ENCODE measurements at places on chromosomes 2 and 18.
A peak's percentile ranks its signal among the peaks of the same experiment; 100 is the strongest.

DNA sequence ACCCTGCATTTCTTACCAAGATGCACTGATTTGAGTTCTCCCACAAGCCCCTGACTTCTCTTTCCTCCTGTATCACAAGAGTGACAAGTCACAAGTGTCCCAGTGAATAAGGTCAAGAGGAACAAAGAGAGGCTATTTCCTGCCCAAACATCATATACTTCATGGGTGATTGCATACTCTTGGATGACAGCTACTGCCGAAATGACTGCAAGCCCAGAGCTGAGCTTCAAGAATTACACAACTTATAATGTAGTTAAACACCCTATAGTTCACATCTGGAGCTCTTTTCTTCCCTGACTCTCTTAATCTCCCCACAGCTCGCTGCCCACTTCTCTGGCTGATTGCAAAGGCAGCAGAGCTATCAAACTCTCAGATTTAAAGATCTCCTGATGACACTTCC is 289.7 kb upstream of the PARD3B start:
- no peak for DNase-seq

- no peak for DNase-seq
Observed at GRCh38 chr18:54946149-54946581, 13.1 kb downstream of the CCDC68 start.

GRCh38 chr2:195709901-195710806 is 53.1 kb downstream of the SLC39A10 start:
- DNase-seq = no peak

- DNase-seq = no peak
Observed at GRCh38 chr2:106358521-106358920, 109.7 kb downstream of the RGPD3 start.

- no peak for DNase-seq
Observed at GRCh38 chr18:54147439-54147838, 77.0 kb downstream of the MBD2 start.

DNA sequence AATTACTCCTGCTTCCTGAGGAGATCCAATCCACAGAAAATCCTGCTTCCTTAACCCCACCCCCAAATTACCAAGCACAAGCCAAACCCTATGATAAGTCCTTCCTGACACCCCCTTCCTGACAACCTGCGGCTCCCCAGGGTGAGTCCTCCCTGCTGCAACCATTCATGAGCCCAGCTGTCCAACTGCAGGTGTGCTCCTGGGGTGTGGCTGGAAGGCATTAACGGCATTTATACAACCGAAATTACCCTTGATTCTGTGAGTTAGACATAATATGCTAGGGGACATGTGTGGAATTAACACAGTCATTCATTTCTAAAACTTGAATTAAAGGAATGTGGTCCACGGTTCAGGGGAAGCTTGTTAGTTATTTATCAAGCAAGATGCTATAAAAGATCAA is 119.0 kb upstream of the ALKAL2 start:
- DNase-seq = no peak

DNA sequence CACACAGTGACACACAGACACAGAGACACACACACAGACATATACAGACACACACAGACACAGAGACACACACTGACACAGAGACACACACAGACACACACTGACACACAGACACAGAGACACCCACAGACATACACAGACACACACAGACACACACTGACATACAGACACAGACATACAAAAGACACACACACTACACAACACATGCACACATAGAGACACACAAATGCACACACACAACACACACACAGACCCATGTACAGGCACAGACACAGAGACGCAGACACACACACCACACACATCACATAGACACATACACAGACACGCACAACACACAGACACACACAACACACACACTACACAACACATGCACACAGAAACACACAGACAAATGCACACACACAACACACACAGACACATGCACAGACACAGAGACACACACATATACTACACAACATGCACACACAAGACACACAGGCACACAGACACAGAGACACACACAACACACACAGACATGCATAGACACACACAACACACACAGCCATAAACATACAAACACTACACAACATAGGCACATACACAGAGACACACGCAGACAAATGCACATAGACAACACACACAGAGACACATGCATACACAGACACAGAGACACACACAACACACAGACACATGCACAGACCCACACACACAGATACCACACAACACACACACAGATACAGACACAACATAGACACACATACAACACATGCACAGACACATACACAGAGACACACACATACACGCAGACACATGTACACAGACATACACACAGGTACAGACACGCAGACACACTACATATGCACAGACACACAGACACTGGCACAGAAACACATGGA is 120.5 kb downstream of the BCL2 start:
- DNase-seq = no peak

DNA sequence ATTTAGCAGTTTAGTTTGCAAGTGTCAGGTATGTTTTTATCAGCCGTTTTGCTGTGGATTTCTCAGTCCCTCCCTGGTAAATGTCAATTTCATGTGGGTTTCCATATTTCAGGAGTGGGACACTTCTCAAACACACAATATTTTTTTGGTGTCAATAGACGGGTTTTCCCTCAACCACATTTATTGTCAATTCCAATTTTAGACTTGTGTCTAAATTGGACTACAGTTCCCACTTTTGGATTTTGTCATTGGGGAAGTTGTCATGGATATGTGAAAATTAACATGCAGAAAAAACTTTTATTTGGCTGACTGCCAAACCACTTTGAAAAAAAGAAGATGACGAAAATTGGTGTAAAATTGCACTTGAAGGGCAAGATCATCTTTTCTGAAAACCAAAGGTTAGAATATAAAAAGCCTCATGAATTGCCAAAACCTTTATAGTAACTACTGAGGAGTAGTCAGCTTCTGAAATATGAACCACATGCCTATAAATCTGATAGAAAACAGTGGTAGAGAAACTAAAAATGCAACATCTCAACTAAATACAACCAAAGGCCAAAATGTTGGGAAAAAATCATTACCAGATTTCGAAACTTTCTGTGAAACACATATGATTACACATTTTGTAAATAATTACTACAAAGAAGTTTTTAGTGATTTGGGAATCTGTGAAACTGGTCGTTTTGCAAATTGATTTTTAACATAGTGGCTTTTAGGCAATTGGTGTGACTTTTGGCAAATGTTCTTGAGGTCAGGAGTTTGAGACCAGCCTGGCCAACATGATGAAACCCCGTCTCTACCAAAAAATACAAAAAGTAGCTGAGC is 106.4 kb downstream of the BCL2L11 start:
- no peak for DNase-seq

GRCh38 chr2:67650291-67651133 is 253.4 kb downstream of the ETAA1 start:
- DNase-seq = peak; percentile 76

GRCh38 chr2:102621630-102622029 is 2.3 kb downstream of the SLC9A2 start:
- DNase-seq = no peak

DNA sequence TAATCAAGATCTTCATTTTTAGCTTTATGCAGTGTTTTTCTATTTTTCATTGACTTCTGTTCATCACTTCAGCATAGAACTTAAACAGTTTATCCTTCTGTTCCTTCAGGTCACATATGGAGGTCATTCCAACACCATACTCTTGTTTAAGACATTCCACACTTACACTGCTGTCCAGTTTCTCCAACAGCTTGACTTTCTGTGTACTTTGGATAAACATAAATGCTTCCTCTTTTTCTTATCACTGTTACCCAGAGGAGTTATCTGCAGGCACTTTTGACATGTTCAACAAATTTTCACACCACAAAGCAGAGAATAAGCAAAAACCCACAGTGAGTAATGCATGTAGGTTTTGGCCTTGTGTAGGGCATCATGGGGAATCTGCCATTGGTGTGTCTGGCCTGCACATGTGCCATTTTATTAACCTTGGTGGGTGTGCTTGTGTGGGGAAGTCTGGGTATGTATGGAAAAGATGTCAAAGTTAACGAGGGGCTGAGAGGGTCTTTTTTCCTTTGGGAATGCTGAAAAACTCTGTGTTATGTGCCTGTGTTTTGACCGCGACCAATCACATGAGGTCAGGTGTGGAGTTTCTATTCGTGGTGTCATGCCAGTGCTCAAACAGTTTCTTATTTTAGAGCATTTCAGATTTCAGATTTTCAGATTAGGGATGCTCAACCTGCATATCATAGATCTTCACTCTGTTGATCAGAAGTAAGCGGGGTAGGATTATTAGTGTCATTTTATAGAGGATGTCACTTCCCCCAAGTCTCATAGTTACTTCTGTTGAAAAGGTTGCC is 53.9 kb upstream of the ACVR1 start:
- no peak for DNase-seq

DNA sequence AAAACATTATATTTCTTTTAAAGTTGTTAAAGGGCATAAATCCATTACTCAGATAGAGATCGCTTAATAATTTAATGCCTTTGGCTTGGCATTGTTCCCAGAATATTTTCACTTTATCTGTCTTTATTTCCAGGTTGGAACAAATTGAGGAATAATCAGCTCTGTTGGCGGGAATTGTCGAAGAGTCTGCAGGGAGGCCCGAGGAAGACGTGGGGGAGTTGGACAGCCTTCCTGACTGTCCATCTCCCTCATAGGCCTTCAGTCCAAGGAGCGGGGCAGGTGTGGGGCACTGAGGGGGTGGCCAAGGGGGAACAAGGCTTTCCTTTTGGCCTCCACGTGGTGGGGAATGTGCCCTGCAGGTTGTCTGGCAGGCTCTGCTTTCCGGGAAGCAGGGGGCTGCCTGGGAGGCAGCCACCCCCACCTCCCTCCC is 179.6 kb downstream of the ZBTB7C start:
- DNase-seq = no peak

DNA sequence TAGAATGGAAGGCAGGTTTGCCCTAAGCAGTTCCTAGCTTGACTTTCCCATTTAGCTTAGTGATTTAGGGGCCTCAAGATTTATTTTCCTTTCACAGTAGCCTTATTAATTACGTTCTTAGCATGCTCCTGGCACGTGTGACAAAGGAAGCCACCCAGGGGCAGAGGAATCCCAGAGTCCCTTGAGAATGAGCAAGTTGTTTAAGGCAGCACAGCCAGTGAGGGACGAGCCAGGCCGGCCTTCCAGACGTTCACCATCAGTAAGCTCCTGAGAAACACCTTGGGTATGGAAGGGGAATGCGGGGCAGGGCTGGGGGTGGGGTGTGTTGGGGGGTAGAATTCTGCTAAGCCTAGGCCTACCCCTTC is 76.3 kb downstream of the SOWAHC start:
- no peak for DNase-seq

DNA sequence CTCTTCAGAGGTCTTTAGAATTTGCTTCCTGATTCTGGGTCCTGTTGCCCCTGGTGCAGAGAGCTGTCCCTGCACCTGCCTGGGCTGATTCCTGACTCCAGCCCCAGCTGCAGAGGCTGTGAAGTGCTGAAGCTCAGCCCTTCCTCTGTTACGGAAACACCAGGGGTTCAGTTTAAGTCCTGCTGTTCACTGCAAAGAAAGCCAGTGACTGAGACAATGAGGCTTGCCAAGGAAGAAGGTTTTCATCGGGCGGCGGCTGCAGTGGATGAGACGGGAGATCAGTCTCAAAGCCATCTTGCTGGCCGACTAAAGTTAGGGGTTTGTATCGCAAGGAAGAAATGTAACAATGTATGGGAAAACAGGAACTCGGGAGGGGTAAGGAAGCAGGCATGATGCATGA is 142.4 kb upstream of the ZNF236 start:
- no peak for DNase-seq

DNA sequence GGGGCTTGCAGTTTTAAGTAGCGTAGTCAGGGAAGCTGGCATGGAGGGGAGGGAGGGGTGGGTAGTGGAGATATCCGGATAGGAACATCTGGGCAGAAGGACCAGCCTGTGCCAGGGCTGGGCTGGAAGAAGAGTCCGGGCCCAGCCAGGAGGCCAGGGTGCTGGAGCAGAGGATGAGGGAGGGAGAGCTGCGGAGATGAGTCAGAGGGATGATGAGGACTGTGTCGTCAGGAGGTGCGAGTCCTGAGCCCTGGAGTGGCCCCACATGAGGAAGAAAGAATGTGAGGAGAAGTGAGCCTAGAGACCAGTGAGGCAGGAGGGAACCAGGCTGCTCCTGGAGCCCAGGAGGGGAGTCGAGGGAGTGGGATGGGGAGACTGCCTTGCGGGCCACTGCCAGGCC is 82.4 kb downstream of the CTIF start:
- DNase-seq = no peak

DNA sequence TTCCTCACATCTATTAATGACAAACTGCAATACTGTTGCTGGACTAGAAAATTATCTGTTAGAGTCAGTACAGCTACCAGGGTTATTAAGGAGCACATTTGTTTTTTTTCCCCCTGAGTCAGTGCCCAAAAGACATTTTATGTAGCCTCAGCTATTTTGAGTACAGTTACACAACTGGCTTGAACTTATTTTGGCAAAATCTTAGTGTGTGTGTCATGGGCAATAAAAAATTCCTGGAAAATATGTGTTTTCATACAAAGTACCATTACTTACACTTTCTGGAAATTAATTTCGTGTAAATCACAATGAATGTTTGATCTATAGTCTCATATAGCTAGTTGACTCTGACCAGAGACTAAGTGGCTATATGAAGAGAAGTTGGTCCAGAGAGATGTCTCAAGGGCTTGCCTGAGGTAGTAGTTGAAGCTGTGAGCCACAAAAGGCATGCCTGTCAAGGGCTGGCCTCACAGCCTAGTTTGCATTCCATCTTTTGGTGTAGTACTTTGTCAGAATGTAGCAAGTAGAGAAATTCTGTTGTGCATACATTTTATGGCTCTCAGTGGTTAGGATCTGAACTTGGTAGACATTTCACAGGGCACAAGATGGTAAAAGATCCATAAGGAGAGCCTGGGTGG is 283.4 kb downstream of the MTX2 start:
- no peak for DNase-seq

DNA sequence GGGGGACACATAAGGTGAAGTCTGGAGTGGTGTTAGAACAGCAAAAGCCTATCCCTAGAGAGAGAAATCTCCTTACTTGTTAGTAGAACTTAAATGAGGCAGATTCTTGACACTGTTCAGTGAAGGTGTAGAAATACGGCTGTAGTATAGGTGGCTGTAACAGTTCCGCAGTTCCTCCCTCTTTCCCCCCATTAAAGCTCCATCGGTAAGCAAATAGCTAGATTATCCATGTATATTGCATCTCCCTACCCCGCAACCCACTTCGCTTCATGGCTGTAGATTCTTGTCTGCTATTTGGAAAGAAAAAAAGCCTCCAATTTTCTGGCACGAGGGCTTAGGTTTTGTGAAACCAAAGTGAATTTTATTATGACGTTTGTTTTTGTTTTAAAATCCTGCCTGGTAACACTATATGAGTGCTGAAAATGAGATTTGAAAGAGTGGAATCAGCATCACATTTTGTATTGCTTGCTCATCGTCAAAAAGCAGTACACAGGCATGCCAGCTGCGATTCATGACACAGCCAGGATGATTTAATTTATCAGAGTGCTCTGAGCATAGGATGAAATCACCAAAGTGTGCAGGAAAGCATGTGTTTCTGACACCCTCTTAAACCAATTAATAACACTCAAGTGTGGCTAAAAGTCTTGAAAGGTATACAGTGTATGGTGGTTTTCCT is 1.4 kb downstream of the FAM171B start:
- DNase-seq = no peak

Data from epithelial cell of proximal tubule (primary cell).